Hematopoietic multipotent progenitor cell treated with erythropoietin and hydrocortisone succinate and interleukin-3 and kit ligand, for 4 days (in vitro differentiated cells): ENCODE measurements at places on chromosomes 11 and 22.

DNA sequence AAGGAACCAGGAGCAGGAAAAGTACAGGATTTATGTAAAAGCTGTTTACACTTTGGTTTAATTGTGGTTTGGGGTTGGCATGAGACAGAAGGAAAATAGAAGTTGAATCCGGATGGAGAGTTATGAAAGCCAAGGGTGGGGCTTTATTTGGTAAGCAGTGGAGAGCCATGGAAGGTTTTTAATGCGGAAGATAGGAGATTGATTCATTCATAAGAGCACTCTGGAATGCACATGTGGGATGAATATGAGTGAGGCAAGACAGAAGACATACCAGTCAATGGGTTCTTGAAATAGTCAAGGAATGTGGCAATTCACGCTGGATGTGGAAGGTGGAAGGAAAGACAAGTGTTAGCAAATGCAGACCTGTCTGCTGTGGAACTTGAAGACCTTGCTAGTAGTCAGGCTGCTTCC lies 9.3 kb upstream of the GLB1L3 start:
- DNase-seq, result no peak

GRCh38 chr22:36016684-36017083 lies 11.9 kb downstream of the RBFOX2 start:
- DNase-seq, result no peak

DNA sequence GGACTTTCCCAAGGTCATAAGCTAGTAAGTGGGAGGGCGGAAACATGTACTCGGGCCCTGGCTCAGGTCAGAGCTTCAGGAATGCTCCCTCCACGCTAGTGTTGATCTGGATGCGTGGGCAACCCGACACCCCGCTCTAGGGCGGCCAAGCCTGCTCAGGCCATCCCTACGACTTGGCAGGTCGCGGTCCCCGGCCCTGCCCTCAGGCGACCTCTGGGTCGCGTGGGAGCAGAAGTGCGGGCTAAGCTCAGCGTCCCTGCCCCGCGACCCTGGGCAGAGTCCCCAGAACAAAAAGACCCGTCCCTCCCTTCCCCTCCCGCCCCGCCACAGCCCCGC lies 781 bp upstream of the TEF start:
- no peak for DNase-seq

GRCh38 chr11:126534141-126534805 lies 178.8 kb downstream of the ST3GAL4 start:
- no peak for DNase-seq
